HT-29 (cell line): ENCODE measurements at places on chromosomes 16 and 17.

DNA sequence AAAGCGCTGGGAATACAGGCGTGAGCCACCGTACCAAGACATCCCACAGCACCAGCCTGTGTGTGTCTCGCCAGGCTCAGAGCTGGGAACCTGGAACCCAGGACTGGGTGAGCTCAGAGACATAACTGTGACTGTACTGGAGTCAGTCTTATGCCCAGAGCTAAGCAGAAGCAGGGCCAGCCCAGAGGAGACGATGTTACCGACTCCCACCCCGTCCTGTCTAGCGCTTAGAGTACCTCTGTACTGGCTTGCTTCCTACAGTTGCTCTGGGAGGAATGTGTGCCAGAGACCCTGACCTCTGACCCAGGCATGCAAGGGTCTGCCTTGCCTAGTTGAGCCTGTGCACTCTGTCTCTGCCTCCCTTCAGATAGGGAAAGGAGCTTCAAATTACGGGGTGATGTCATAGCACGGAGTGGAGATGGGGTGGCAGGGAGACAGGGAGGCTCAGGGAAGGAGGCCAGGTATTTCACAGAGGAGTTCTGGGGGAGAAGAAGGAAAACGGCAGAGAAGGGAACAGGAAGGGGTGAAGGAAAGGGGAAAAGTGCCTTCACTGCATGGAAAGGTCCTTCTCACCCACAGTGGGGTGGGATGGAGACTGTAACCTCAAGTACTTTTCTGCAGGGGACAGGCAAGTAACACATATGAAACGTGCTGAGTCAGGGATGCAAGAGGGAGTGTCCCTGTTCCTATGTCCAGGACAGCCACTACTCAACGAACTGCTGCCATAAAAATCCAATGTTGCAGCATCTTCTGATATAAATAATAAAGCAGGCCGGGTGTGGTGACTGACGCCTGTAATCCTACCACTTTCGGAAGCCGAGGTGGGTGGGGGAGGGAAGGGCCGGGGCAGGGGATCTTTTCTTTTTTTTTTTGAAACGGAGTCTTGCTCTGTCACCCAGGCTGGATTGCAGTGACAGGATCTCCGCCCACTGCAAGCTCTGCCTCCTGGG lies 5.8 kb upstream of the ARMC5 start:
- no peak for DNase-seq

DNA sequence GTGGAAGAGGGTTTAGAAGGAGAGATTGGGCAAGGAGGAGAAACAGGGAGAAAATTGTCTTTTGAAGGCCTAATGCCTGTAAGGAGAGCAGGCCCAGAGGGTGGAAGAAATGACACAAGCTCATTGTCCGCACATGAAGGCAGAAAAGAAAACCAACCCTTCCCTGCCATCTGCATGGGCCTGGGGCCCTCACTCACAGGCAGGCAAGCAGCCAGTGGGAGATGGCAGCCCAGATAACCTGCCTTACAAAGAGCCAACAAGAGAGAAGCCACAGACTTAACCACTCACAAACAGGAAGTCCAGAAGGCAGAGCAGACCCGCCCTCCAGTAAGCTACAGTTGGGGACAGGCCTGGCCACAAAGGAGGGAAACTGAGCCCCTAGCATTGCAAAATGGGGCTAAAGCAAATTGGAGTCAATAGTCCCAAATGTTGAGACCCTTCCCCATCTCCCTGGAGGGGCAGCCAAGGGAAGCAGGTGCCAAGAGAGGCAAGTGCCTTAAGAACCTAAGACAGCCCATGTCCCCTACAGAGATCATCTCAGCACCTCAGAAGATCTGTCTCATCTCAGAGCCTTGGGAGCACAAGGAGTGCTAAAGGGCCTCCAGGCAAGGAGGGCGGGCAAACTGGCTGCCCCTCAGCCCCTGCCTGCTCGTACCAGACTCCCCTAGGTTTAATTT lies 7.3 kb upstream of the TSPOAP1 start:
- DNase-seq: peak; percentile 60

DNA sequence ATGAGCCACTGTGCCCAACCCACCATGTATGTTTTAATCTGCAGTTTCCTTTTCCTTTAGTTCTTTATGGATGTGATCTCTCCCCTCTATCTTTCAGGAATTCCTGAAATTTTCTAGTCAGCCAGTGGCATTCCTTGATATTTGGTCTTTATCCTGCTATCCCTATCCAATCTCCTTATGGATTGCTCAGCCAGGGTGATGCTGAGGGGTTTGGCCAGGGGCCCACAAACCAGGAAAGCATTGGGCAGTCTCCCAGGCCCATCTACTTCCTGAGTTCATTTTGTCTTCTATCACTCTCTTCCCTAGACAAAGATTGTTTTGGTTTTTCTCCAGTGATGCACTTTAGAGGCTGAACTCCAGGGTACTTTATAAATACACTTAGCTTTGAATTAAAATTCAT lies 115.9 kb downstream of the KATNIP start:
- no peak for DNase-seq

DNA sequence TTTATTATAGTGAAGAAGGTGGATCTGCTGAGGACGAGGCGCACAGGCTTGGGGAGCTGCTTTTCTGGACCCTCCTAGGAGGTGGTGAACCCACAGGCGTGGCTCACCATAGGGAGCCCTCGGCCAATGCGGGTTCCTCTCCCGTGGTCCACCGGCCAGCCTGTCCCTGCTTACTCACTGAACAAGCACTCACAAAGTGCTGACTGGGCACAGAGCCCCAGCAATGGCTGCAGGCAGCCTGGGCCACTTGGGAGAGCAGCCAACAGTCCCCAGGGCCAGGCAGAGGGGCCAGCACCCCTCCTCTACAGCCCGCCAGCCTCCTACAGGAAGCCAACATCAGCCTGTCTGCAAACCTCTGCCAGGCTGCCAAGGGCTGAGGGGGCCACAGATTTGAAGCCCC lies 19.1 kb upstream of the NCBP3 start:
- DNase-seq: no peak
